B cell (primary cell): ENCODE measurements at places on chromosomes 6 and 20. TPM values are rescaled to one million over a fixed set of nuclear protein-coding genes. Genes with fewer than 3 reads are reported as not detected.

The DNAH8 gene
- polyA plus RNA-seq = 0.63 and 0.69 TPM in 2 replicates

The IL20RA gene
- not detected in 2 replicates for polyA plus RNA-seq

The C6orf52 gene
- polyA plus RNA-seq = 0.51 and 0.87 TPM in 2 replicates

The TMEM244 gene
- not detected in 2 replicates for polyA plus RNA-seq

The FOXO3 gene
- 6.0 and 6.1 TPM in 2 replicates for polyA plus RNA-seq

The AIG1 gene
- 7.0 and 8.0 TPM in 2 replicates for polyA plus RNA-seq

The OTOR gene
- not detected in 2 replicates for polyA plus RNA-seq

The LZTS3 gene
- 2.3 and 12.7 TPM in 2 replicates for polyA plus RNA-seq

The ADTRP gene
- polyA plus RNA-seq = 0.18 and 0.84 TPM in 2 replicates

The ULBP3 gene
- polyA plus RNA-seq = 0.10 and 0.22 TPM in 2 replicates

The SPEF1 gene
- polyA plus RNA-seq = not detected in 2 replicates

The TRIM15 gene
- not detected in 2 replicates for polyA plus RNA-seq

The SSTR4 gene
- not detected in 2 replicates for polyA plus RNA-seq

The TMEM200A gene
- 0.06 and 0.13 TPM in 2 replicates for polyA plus RNA-seq

The PREX1 gene
- 66.7 and 79.1 TPM in 2 replicates for polyA plus RNA-seq

The EFCAB8 gene
- 0.65 and 0.72 TPM in 2 replicates for polyA plus RNA-seq

The UNC5CL gene
- polyA plus RNA-seq = 4.5 and 5.7 TPM in 2 replicates

The PPP1R16B gene
- 54.5 and 58.8 TPM in 2 replicates for polyA plus RNA-seq

The ZKSCAN3 gene
- polyA plus RNA-seq = 3.6 and 4.0 TPM in 2 replicates

The ACSS1 gene
- polyA plus RNA-seq = 95.5 and 103 TPM in 2 replicates

The ALDH8A1 gene
- polyA plus RNA-seq = 0.87 and 1.1 TPM in 2 replicates

The ID1 gene
- polyA plus RNA-seq = 17.8 and 68.2 TPM in 2 replicates
